Thoracic aorta (tissue), 2 donors: ENCODE measurements at places on chromosomes 12 and 14. TPM values are rescaled to one million over a fixed set of nuclear protein-coding genes. Genes with fewer than 3 reads are reported as not detected.

The SMCO2 gene
- total RNA-seq, result not detected

The SINHCAF gene
- total RNA-seq, result 47.5 TPM

The FOXG1 gene
- total RNA-seq, result not detected

The LRP1 gene
- total RNA-seq, result 755 TPM

The CKAP4 gene
- 85.1 TPM for total RNA-seq

The WNT1 gene
- total RNA-seq, result not detected

The CCDC38 gene
- total RNA-seq, result not detected

The FOXN4 gene
- not detected for total RNA-seq

GRCh38 chr12:75656210-75656609 is 144.8 kb upstream of the KRR1 start:
- no peak for DNase-seq
- H3K4me3 ChIP-seq, result no peak overlapping the region
- H3K27me3 ChIP-seq, result no peaks in the 10 kb centered on the region
- H3K27ac ChIP-seq, result no peak overlapping the region

DNA sequence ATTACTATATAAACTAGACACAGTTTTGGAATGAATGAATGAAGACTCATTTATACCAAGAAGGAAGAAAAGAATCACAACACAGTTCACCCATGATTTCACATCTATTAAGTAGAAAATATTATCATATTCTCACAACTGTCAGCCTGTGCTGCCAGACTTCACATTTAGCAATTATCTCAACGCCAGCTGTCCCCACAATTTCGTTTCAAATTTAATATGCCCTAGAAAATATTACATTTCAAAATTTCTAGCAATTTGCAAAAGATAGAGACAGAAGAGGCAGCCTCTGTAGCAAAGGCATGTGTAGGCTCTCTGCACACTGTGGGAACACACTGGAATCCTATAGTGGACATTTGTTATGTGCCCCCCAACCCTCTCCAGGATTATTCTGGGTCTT is 83.6 kb downstream of the ANKS1B start:
- H3K4me1 ChIP-seq, result peaks cover 7% of the 10 kb centered on the region
- no peak overlapping the region for H3K4me3 ChIP-seq
- H3K27me3 ChIP-seq, result no peaks in the 10 kb centered on the region
- no peak overlapping the region for H3K27ac ChIP-seq
- no peaks in the 10 kb centered on the region for H3K36me3 ChIP-seq

- no peaks in the 10 kb centered on the region for H3K4me1 ChIP-seq
- H3K27ac ChIP-seq, result no peak overlapping the region
- H3K4me3 ChIP-seq, result no peak overlapping the region
- no peak for DNase-seq
Measured at GRCh38 chr14:69760810-69761209, 6.1 kb upstream of the SRSF5 start.

DNA sequence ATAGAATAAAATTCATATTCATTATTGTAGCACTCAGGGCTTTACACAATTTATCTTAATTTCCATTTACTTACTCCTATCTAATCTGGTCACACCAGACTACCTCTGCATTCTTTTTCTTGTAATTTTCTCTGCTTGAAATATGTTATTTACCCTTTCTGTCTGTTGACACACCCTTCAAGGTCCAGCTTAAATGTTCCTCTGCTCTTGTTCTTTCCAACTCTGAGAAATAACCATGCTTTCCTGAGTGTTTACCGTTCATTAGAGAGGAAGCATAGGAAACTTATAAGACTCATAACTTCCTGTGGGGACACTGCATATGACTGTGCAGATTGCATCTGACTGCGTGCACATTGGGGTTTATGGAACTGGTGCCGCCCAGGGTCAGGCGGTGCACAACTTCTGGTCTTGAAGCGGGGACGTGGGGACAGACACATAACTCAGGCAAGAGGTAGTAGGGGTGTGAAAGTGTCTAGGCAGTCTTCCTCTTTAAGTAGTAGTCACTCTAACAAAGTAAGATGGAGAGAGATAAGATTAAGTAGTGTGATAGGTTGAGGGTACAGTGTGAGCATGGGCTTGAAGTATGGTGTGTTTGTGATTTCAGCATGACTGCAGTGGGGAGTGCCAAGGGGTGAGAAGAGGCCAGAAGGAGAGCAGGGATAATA is 42.6 kb upstream of the FOXJ2 start:
- DNase-seq, result peak; percentile 25
- no peaks in the 10 kb centered on the region for H3K27me3 ChIP-seq
- H3K36me3 ChIP-seq, result no peaks in the 10 kb centered on the region
- no peak overlapping the region for H3K4me3 ChIP-seq

GRCh38 chr14:84273181-84273580 is 1256.8 kb upstream of the FLRT2 start:
- H3K27me3 ChIP-seq, result no peaks in the 10 kb centered on the region
- no peak overlapping the region for H3K27ac ChIP-seq
- no peaks in the 10 kb centered on the region for H3K36me3 ChIP-seq
- no peak overlapping the region for H3K4me3 ChIP-seq
- H3K4me1 ChIP-seq, result no peaks in the 10 kb centered on the region

- H3K27ac ChIP-seq, result no peak overlapping the region
- no peaks in the 10 kb centered on the region for H3K36me3 ChIP-seq
- no peaks in the 10 kb centered on the region for H3K4me1 ChIP-seq
- H3K4me3 ChIP-seq, result no peak overlapping the region
- H3K27me3 ChIP-seq, result no peaks in the 10 kb centered on the region
- DNase-seq, result no peak
Measured at GRCh38 chr12:21220266-21220665, 89.3 kb downstream of the SLCO1B1 start.

GRCh38 chr14:100846309-100846859 is 20.5 kb downstream of the MEG3 start:
- DNase-seq, result no peak
- no peaks in the 10 kb centered on the region for H3K36me3 ChIP-seq
- H3K4me1 ChIP-seq, result no peaks in the 10 kb centered on the region
- H3K4me3 ChIP-seq, result no peak overlapping the region
- H3K27ac ChIP-seq, result no peak overlapping the region

DNA sequence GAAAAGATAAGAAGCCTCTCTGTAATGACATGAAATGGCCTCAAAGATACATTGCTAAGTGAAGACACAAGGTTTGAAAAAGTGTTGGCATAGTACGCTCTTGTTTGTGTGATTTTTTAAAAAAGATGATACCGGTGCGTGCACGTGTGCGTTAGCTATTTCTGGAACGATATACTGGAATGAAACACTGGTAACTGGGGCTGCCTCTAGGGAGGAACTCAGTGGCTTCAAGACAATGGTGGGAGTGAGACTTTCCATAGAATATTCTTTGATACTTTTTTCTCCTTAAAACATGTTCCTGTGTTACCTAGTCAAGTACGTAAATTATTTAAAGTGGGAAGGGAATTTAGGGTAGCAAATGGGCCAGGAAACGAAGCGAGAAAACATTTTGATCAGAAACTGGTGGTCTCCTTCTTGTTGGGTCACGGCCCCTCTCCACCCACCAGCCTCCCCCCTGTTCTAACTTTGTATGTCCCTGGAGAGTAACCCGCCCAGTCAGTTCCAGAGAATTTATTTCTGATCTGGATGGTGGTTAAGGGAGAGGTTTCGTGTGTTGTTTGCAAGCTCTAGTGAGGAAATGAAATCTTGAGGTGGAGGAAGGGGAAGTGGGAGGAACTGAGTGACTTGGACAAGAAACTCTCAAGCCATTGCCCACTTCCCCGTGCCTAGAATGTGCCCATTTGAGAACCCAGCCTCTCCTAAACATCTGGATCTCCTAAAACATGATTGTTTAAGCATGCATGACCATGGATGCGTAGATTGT is 6.6 kb downstream of the FGF6 start:
- no peak overlapping the region for H3K27ac ChIP-seq
- H3K36me3 ChIP-seq, result no peaks in the 10 kb centered on the region
- H3K27me3 ChIP-seq, result no peaks in the 10 kb centered on the region
- no peak overlapping the region for H3K4me3 ChIP-seq
- DNase-seq, result no peak

- DNase-seq, result no peak
- H3K4me3 ChIP-seq, result peak within 1 kb of the TSS; percentile 71
- peaks cover 7% of the 10 kb centered on the region for H3K27me3 ChIP-seq
- peaks cover 17% of the 10 kb centered on the region for H3K4me1 ChIP-seq
- H3K36me3 ChIP-seq, result no peaks in the 10 kb centered on the region
Measured at GRCh38 chr14:64293976-64294671, at the start of gene ESR2. TSS of gene ESR2 (minus strand) at chr14:64294371. CDS start at chr14:64282985, 11,386 bp downstream.

- no peaks in the 10 kb centered on the region for H3K36me3 ChIP-seq
- H3K27me3 ChIP-seq, result no peaks in the 10 kb centered on the region
- no peak overlapping the region for H3K27ac ChIP-seq
- peaks cover 18% of the 10 kb centered on the region for H3K4me1 ChIP-seq
- no peak for DNase-seq
Measured at GRCh38 chr12:69966839-69967238, 141.8 kb downstream of the MYRFL start.

DNA sequence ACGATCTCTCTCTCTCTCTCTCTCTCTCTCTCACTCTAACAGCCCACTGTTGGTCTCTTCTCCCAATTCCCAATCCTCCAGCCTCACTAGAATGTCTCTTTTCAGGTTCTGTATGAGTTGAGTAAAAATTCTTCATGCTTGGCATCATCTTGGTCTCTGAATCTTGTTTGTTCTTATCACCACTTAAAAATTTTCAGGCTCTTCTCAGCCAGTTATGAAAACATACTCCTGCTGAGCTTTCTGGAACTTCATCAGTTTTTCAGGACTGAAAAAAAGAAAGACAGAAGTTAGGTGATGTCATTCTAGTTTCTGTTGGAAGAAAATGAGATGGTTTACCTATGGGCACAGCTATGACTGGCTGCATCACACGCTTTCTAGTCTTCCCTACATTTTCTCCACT is 11.5 kb upstream of the IL22 start:
- DNase-seq, result no peak
- H3K36me3 ChIP-seq, result no peaks in the 10 kb centered on the region
- no peak overlapping the region for H3K27ac ChIP-seq
- no peak overlapping the region for H3K4me3 ChIP-seq

GRCh38 chr14:91897106-91897701 is 29.9 kb upstream of the TC2N start:
- peaks cover 5% of the 10 kb centered on the region for H3K36me3 ChIP-seq
- peak; percentile 84 for DNase-seq
- H3K27me3 ChIP-seq, result no peaks in the 10 kb centered on the region

DNA sequence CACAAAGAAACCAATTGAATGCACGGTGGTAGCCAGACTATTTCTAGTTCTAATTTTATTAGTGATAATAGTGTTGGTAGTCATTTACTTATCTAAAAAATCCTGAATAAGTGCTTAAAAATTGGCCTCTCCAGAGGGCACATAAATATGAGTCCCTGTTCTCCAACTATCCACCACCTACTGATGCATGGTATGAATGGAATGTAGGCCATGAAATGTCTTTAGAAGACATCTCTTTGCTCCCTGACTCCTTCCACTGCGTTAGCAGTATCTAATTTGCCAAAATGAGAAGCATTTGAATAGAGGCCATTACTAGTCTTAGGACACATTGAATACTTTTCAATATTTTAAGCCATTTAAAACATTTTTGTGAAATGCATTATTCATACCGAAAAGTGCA is 261.7 kb downstream of the LRFN5 start:
- no peaks in the 10 kb centered on the region for H3K36me3 ChIP-seq
- H3K4me3 ChIP-seq, result no peak overlapping the region
- H3K27ac ChIP-seq, result no peak overlapping the region
- H3K4me1 ChIP-seq, result no peaks in the 10 kb centered on the region

DNA sequence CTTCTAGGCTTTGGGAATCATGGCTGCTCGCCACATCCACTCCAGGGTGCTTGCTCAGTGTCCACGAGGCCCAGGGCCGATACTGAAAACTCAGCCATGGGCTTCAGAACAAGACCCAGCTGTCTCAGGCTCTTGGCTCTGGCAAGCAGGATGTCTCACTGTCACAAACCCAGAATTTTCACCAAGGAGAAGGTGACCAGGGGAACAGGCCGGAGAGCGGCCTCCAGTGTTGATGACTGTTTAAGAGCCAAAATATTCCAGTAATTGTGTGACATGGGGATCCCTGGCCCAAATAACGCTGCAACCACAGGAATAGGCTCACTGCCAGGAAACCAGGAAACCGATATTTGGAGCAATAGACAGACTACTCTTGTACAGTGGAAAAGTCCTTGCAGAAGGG is 9.8 kb upstream of the SERPINA5 start:
- H3K27ac ChIP-seq, result peak overlapping the region; percentile 68
- DNase-seq, result no peak
- H3K4me1 ChIP-seq, result no peaks in the 10 kb centered on the region
- no peak overlapping the region for H3K4me3 ChIP-seq

DNA sequence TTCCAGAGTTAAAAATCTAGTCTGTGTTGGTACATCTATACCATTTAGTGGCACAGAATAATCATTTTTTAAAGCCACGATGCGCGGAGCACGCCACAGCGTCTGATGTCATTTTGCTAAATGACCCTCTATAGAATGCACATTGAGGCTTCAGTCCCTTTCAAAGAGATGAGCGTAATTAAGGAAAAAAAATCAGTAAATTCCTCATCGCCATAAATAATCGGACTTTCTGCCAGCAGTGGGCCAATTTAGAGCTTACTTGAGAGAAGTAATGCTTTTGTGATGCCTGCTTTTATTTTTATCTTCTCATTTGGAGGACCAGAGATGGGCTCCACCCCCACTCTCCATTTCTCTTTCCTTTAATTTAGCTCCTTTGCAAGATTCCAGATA is 4.0 kb downstream of the ASCL1 start:
- H3K27ac ChIP-seq, result no peak overlapping the region
- H3K4me1 ChIP-seq, result peaks cover 5% of the 10 kb centered on the region
- no peak for DNase-seq
- H3K36me3 ChIP-seq, result no peaks in the 10 kb centered on the region
- H3K27me3 ChIP-seq, result no peaks in the 10 kb centered on the region
- no peak overlapping the region for H3K4me3 ChIP-seq

DNA sequence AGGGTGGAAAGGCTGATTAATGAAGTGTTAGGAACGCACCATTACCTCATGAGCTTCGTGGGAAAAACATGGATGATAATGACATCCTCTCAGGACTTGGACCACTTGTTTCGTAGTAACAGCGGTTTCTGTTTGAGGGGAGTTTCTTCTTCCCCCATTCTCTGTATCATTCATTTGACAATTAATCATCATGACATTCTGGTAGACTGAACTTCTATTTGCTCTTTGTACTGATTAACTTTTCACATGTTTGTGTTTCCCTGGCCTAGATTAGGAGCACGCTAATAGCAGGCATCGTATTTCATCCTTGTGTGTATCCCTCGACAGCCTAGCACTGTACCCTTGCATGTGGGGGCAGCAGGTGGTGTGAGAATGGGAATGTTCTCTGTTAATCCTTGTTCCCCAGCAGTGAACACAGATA is 8.0 kb downstream of the LRRC74A start:
- H3K27me3 ChIP-seq, result no peaks in the 10 kb centered on the region
- no peaks in the 10 kb centered on the region for H3K4me1 ChIP-seq
- H3K4me3 ChIP-seq, result no peak overlapping the region

GRCh38 chr12:113092607-113093408 is 36.3 kb downstream of the DTX1 start:
- peak overlapping the region; percentile 47 for H3K4me3 ChIP-seq
- no peak overlapping the region for H3K27ac ChIP-seq
- no peak for DNase-seq
- no peaks in the 10 kb centered on the region for H3K27me3 ChIP-seq
